ENCODE measurements at places on chromosomes 1 and 21. TPM values are rescaled to one million over a fixed set of nuclear protein-coding genes. Genes with fewer than 3 reads are reported as not detected.

OR2L5 gene
- not detected for polyA plus RNA-seq

MYOC gene
- not detected for polyA plus RNA-seq

GOLT1A gene
- polyA plus RNA-seq: not detected

CRTC2 gene
- polyA plus RNA-seq: 32.6 TPM

ATP1A2 gene
- polyA plus RNA-seq: not detected

SPRR4 gene
- not detected for polyA plus RNA-seq

MAP3K21 gene
- polyA plus RNA-seq: 0.24 TPM

GRCh38 chr1:183163316-183163715 lies 22.7 kb upstream of the LAMC2 start:
- DNase-seq: no peak
- H3K27me3 ChIP-seq: no peaks in the 10 kb centered on the region
- H3K4me3 ChIP-seq: no peak overlapping the region
- no peaks in the 10 kb centered on the region for H3K36me3 ChIP-seq
- no peaks in the 10 kb centered on the region for H3K4me1 ChIP-seq
- no peak overlapping the region for H3K27ac ChIP-seq

DNA sequence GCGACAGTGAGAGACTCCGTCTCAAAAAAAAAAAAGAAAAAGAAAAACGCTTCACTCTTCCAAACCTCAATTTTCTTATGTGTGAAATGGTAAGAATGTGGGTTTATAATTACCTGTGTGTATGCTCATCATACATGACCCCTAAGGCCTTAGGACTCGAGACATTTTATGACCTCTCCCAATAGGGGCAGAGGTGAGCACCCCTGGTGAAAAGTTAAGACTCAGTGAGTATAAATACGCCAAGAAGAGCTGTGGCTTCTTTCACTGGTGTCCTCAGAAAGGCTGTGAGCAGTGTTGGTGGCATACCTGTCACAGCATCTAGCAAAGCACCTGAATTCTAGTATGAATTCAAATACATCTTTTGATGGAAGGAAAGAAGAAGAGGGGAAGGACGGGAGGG lies 7.8 kb upstream of the FCMR start:
- H3K36me3 ChIP-seq: no peaks in the 10 kb centered on the region
- no peak for DNase-seq
- peak overlapping the region; percentile 70 for H3K27ac ChIP-seq

DNA sequence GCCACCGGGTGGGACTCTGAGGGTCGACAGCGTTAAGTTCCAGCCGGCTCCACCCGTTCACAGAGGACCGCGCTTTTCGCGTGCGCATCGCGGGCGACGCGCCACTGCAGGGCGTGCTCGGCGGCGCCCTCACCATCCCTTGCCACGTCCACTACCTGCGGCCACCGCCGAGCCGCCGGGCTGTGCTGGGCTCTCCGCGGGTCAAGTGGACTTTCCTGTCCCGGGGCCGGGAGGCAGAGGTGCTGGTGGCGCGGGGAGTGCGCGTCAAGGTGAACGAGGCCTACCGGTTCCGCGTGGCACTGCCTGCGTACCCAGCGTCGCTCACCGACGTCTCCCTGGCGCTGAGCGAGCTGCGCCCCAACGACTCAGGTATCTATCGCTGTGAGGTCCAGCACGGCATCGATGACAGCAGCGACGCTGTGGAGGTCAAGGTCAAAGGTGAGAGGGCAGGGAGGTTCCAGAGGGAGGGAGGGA lies 4.9 kb downstream of the BCAN start:
- no peak overlapping the region for H3K27ac ChIP-seq
- peaks cover 14% of the 10 kb centered on the region for H3K4me1 ChIP-seq
- no peaks in the 10 kb centered on the region for H3K36me3 ChIP-seq
- no peak for DNase-seq

DNA sequence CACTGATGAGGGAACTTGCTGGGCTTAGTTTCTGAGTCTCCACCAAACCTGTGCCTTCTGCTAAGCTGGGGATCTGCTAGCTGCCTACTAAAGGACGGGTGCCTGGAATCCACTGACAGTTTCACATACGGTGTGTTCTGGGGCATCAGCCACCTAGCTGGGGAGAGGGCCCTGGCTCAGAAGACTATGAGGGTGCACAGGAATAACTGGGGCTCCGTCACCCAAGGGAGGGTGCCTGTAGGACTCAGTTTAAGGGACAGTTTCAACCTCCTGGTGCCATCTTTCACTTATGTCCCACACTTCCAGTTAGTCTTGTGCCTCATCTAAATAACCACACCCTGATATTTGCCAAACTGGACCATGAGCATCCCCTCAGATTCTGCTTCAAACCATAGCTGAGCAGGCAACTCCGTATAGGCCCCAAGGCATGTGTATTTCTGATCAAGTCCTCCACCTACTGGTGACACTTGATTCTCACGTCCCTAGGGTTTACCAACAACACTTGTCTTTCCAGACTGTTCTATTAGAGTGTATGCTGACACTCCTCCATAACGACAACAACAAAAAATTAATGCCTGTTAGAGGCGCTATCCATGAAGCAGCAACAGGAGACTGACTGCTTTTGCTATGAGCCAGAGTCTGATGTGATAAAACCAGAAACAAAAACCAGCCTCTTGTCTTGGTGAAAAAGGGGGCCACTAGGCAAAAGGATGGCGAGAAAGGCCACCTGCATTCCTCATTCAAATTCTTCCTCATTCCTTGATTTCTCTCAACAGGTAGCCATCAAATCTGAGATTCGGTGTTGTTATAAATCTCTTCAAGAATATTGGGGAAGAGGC lies 55.0 kb upstream of the PAXBP1 start:
- no peak overlapping the region for H3K4me3 ChIP-seq
- peaks cover 3% of the 10 kb centered on the region for H3K27me3 ChIP-seq
- DNase-seq: peak; percentile 15

DNA sequence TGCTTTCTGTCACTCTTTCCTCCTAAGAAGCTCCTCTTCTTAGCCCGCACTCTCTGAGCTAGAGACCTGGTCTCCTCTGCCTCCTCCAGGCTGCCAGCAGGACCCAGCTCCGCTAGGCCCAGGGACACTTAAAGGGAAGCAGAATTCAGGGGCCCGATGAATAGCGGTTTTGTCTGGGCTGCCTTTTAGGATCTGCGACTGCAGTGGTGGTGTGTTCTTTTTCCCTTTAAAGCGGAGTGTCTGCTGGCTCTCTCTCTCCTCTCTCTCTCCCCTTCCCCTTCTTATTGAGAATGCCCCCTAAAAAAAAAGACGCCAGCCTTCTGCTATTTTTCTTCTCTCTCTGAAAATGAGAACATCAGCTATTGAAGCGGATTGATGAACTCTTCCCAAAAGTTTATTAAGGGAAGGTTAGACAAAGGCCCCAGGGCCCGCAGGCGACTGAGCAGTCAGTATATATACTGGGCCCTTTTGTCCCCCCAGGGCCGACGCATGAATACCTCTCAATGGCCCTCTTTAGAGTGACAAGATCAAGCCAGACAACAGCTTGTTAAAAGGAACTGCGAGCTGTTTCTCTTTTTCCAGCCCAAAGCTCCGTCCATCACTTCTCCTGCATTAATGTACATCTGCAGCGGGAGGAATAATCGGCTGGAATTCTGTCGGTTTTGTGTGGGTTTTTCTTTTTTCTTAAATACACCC lies 27.0 kb downstream of the PAX7 start:
- H3K36me3 ChIP-seq: no peaks in the 10 kb centered on the region
- no peak for DNase-seq
- no peak overlapping the region for H3K27ac ChIP-seq
- H3K4me1 ChIP-seq: peaks cover 8% of the 10 kb centered on the region
- H3K4me3 ChIP-seq: no peak overlapping the region

GRCh38 chr1:89990976-89991831 lies 3.7 kb upstream of the ZNF326 start:
- H3K4me3 ChIP-seq: no peak overlapping the region
- no peak for DNase-seq
- H3K36me3 ChIP-seq: no peaks in the 10 kb centered on the region
- H3K27ac ChIP-seq: no peak overlapping the region

DNA sequence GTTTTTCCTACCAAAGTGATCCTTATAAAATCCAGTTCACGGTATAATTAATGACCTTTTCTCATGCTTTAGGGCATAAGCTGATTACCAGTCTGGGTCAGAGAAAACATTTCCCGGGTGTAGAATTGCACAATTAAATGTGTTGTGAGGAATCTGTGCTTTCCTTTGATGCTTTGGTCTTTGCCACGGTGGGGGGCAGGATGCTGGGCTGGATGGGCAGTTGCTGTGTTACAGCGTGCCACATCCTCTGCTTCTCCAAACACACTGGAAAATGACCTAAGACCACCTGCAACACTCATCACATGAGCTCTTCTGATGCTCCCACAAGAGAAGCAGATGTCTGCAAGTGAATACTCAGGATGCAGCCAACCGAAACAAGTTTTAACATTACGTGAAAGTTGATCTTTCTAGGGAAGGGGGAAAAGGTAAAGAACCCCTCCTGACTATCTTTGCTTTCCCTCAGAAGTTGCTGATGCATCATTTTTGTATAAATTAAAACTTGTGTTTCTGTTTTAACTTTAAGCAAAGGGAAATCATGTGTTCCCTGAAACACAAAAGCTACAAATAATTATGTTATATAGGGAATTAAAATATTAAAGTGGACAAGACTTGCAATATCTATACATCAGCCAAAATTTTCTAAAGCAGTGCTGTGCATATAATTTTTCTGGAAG lies 515.3 kb upstream of the NR5A2 start:
- no peaks in the 10 kb centered on the region for H3K27me3 ChIP-seq
- DNase-seq: no peak
- no peak overlapping the region for H3K4me3 ChIP-seq
- H3K4me1 ChIP-seq: no peaks in the 10 kb centered on the region
- H3K36me3 ChIP-seq: no peaks in the 10 kb centered on the region

DNA sequence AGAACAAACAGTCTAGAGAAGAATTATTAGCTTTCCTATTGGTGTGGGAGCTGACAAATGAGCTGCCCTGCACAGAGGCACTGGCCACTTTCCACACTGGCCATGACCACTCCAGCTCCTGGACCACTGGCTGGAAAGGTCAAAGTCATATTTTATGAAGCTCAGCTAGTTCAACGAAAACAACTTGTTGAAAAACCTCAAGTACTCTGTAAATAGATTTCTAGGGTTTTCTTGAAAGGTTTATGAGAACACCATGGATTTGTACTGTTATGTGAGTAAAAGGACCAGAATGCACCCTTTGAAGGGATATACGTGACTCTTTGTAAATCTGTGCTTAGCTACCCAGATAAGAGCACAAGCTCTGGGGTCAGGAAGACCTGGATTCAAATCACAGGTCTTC lies 54.5 kb upstream of the FGGY start:
- DNase-seq: no peak
- no peak overlapping the region for H3K4me3 ChIP-seq
- no peaks in the 10 kb centered on the region for H3K4me1 ChIP-seq
- no peaks in the 10 kb centered on the region for H3K27me3 ChIP-seq

All from CD4-positive, CD25-positive, alpha-beta regulatory T cell (primary cell).